ENCODE measurements at places on chromosomes 11 and 22. TPM values are rescaled to one million over a fixed set of nuclear protein-coding genes. Genes with fewer than 3 reads are reported as not detected.

- H3K4me1 ChIP-seq, result no peaks in the 10 kb centered on the region
- H3K27me3 ChIP-seq, result no peaks in the 10 kb centered on the region
- H3K27ac ChIP-seq, result no peak overlapping the region
- H3K4me3 ChIP-seq, result no peak overlapping the region
- no peak for DNase-seq
- no peaks in the 10 kb centered on the region for H3K36me3 ChIP-seq
Observed at GRCh38 chr11:120746376-120746775, 234.8 kb downstream of the GRIK4 start.

Gene SNRPD3
- total RNA-seq, result 83.8 TPM

Gene KCNJ4
- total RNA-seq, result not detected

DNA sequence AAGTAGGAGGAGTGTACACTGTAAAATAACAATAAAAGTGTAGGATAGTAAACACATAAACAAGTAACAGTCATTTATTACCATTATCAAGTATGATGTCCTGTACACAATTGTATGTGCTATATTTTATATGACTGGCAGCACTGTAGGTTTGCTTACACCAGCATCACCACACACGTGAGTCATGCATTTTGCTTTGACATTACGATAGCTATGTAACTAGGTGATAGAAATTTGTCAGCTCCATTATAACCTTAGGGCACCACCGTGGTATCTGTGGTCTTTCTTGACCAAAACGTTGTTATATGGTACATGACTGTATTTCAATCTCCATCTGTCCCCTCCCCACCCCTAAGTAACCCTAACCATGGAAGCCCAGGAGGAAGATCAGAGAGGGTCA is 1.1 kb downstream of the DNAL4 start:
- H3K36me3 ChIP-seq, result peaks cover 10% of the 10 kb centered on the region
- peaks cover 15% of the 10 kb centered on the region for H3K4me1 ChIP-seq
- no peak overlapping the region for H3K4me3 ChIP-seq

Gene OR8B3
- total RNA-seq, result not detected
